NCI-H1105 treated with DMSO at 0.1 percent for 48 hours (cell line): ENCODE measurements at places on chromosomes 6 and 20.
A peak's percentile ranks its signal among the peaks of the same experiment; 100 is the strongest.

GRCh38 chr6:135094403-135094821 lies 39.8 kb upstream of the HBS1L start:
- DNase-seq: no peak

DNA sequence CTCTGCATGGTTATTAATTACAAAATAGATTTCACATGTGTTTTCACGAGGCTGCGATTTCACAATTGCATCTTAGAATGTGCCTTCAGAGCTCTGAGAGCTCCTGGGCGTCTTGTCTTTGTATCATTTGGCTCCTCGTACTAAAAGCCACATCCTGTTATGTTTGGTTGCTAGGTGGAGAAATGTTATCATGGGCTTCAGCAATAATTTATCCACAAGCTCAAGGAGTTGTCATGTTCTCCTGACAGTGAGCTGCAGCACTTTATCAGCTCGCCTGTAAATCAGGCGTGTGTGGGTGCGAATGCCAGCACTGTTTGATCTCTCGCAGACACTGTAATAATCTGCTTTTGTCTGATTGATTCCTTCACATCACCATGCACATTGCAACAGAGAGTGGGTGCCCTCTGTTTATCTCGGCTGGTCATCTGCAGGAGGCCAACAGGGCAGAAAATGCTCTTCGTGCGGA lies 218.6 kb upstream of the ZFP64 start:
- DNase-seq: no peak

DNA sequence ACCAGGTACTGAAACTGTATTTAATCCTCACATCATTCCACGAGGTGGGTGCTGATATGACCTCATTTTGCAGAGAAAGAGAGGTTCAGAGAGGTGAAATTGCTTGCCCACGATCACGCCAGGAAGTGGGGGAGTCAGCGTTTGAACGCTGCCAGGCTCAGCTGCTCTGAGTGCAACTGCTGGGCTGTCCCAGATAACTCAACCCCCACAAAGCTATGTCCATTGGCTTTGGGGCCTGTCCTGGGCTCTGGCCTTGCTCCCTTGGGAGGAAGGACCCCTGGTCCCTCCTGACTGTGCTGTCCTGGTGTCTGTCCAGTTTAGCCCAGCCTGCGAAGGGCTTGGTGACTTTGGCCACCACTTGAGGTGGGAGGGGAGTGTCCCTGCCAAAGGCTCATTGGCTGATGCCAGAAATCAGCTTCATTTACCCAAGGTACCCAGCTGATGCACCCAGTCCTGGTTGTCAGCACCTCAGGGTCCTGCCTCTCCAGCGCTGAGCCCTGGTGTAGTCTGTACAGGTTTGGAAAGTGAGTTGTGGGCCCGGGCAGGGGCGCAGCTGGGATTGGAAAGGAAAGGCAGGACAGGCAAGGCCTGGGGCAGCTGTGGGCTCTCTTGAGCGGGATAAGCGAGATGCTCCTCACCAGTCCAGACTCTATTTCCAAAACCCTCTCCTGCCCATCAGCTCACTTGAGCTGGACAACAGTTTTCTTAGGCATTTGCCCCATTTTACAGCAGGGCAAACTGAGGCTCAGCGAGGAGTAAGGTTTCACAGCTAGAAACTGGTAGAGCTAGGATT lies 38.5 kb downstream of the SUN5 start:
- no peak for DNase-seq

- DNase-seq: peak; percentile 19
These were observed at the start of gene COL9A3 for GRCh38 chr20:62816884-62817873. TSS of gene COL9A3 (plus strand) at chr20:62817050. CDS start at chr20:62817065, 15 bp downstream.
